ENCODE measurements at places on chromosomes 11 and 22. TPM values are rescaled to one million over a fixed set of nuclear protein-coding genes. Genes with fewer than 3 reads are reported as not detected.

DNA sequence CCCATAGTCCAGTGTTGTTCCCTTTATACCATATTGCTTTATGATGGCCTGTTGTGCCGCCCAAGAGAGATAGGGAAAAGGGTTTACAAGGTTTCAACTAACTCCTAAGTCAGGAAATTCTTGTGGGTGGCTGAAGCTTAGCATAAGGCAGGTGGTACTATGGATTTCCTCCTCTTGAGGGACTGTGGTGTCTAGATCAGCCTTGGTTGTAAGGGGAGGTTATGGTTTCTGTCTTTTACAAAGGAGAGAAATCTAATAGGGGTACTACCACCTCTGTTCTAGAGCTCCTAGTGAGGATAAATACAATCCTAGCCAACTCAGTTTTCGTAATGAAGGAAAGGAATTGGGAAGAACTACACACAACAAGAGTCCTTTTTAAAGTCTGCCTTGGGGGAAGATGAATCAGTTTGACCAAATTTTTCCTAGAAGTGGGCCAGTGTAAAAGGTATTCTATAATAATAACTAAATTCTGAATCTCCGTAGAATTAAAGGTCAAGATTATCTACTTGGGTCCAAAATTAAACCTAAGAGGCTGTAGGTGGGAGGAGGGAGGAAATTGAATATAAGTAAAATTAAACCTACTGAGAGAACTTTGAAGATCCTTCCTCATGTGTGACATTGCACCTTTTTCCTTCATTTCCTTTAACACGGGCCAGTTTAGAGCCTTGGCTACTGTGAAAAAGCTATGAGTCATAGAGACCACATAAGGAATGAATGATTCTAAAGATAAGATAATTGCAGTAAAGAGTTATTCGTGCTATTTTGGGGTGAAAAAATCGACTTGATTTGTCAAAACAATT is 17.2 kb downstream of the DLAT start:
- no peak overlapping the region for H3K4me3 ChIP-seq
- H3K27me3 ChIP-seq = no peaks in the 10 kb centered on the region
- H3K36me3 ChIP-seq = no peaks in the 10 kb centered on the region
- no peaks in the 10 kb centered on the region for H3K4me1 ChIP-seq

EXPH5 gene
- 17.3 TPM for total RNA-seq

DNA sequence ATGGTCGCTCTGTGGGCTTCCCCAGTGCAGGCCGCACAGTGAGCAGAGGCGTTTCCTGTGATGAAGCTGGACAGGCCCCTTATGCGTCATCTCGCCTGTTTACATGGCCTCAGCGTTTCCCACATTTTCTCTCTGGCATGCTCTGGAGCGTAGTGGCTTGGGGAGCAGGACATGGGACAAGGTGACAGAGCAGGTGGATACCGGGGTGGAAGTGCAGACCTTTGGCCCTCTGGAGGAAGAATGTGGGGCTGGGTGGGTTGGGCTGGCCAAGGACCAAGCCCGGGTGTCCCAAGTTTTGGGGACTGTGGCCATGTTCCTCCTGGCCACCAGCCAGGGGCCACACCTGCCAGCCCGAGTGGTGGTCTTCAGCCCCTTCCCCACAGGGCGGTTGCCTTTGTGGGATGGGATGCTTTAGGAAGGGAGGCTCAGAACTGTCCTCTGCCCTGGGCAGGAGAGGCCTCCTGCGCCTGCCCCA is 446.6 kb downstream of the TBC1D22A start:
- DNase-seq = no peak
- H3K4me1 ChIP-seq = no peaks in the 10 kb centered on the region
- H3K27ac ChIP-seq = no peak overlapping the region
- no peak overlapping the region for H3K4me3 ChIP-seq

GRCh38 chr11:68441466-68442230 is 18.9 kb upstream of the PPP6R3 start:
- H3K36me3 ChIP-seq = no peaks in the 10 kb centered on the region
- no peak overlapping the region for H3K4me3 ChIP-seq
- no peaks in the 10 kb centered on the region for H3K4me1 ChIP-seq

GRCh38 chr11:45279645-45280044 is 6.5 kb downstream of the SYT13 start:
- no peak overlapping the region for H3K4me3 ChIP-seq
- H3K36me3 ChIP-seq = no peaks in the 10 kb centered on the region
- no peak for DNase-seq
- H3K27ac ChIP-seq = no peak overlapping the region

OR6M1 gene
- total RNA-seq = not detected

- no peak overlapping the region for H3K27ac ChIP-seq
- DNase-seq = no peak
- no peaks in the 10 kb centered on the region for H3K4me1 ChIP-seq
- no peaks in the 10 kb centered on the region for H3K27me3 ChIP-seq
Measured at GRCh38 chr11:115267238-115267781, 236.9 kb downstream of the CADM1 start.

DNA sequence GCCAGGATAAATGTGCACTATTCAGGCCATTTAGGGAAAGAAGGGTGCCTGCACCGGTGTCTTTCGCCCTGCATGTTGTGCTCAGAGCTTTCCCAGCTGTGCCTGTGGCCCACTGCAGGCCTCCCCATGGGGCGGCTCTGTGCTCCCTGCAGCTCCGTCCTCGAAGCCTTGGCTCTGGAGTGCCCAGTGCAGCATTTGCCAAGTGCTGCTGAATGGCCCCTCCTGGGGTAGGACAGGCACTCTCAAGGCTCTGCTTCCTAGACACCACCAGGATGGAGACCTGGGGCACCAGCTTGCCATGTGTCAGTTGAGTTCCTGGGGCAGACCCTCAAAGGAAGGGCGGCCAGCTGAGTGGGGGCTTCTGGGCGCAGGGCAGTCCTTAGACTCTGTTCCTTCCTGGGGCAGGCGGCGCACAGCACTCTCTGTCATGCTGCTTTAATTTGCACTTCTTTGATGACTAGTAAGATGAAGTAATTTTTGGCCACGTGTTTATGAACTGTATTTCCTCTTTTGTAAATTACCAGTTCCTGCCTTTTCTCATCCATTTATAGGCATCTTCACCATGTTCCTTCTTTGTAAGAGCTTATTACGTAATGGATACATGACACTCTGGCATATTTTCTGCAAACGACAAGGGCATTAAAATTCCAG is 32.1 kb upstream of the GNB1L start:
- H3K36me3 ChIP-seq = no peaks in the 10 kb centered on the region
- peaks cover 6% of the 10 kb centered on the region for H3K4me1 ChIP-seq
- H3K4me3 ChIP-seq = no peak overlapping the region
- no peak for DNase-seq
- H3K27ac ChIP-seq = no peak overlapping the region

- H3K36me3 ChIP-seq = no peaks in the 10 kb centered on the region
- no peaks in the 10 kb centered on the region for H3K4me1 ChIP-seq
- H3K27ac ChIP-seq = no peak overlapping the region
- H3K27me3 ChIP-seq = no peaks in the 10 kb centered on the region
Measured at GRCh38 chr11:123264431-123264780, 69.4 kb upstream of the CLMP start.

TRIM48 gene
- not detected for total RNA-seq

All from prostate gland (tissue), 2 donors.